ENCODE measurements at places on chromosomes 6 and 20.

DNA sequence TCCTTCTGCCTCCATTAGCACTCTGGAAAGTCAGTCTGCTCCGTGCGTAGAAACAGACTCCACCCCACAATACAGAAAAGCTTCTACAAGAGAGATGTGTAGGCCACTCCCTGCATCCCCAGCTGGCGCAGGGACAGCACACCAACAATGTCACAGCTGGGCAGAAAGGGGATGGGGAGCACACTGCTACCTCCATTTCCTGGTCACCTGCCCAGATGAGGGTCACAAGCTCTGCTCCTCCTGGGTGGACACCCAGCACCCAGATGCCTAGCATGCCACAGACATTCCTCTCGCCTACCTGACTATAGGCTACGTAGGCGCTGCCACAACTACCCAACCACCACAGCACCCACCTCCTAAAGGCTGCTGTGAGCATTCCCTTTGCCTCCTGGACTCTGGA, 12.2 kb downstream of the BEND3 start:
- DNase-seq, result no peak

DNA sequence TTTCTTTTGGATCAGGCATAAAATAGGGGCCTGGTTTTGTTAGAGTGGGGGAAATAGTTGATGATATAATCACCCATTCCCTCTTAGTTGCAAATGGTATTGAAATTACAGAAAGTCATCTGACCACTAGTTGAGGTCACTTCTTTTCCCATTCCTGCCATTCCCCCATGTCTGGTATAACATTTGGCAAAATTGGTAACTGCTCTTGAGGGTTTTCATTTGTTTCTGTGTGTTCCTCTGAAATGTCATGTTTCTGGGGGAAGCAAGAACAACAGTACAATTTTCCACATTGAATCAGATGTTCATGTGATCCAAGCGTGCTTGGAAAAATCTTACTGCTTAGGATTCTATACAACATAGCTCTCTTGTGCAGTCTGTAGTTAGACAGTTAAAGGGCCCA, 7.3 kb downstream of the AIG1 start:
- no peak for DNase-seq

DNA sequence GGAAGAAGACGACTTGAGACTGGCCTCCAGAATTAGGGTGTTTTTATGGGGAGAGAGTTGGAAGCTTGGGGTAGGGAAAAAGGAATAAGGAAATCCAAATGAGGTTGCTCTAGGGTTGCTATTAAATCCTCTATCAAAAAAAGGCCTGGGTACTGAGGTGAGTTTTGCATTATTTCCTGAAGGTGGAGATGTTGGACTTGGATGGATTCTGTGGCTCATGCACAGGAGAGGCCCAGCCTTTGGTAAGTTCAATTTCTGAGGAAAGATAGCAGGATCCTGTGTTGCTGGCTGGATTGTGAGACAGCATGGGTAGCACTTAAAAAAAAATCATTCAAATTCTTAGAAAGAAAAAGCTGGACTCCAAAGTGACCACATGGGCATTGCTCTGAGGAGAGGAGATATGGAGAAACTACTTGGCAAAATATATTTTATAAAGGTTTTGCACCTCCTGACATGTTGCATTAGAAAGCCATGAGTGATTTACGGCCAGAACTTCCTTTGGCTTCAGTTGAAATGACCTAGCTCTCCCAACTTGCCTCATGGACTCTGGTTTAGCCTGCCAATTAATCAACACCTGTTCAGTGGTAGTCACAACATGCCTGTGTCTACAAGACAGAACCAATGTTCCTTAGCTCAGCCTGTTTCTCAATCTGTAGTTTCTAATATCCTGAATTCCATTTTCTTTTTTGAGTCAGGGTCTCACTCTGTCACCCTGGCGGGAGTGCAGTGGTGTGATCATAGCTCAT, 152.1 kb upstream of the RALGAPA2 start:
- no peak for DNase-seq

DNA sequence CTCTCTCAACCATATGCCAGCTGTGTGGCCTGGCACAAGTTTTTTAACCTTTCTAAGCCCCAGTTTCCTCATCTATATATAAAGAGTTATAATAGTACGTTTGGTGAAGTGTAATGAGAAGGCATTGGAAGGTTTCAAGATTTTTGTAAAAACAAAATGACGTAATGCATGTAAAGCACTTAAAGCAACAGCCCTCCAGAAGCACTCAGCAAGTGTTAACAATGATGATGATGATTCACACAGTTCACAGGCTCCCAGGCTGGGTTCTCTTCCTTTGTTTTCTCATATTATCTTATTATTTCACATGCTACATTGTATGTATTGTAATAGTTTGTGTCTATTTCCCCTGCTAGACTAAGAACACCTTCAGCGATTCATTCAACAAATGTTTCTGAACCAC, 6.2 kb downstream of the CEP250 start:
- no peak for DNase-seq

DNA sequence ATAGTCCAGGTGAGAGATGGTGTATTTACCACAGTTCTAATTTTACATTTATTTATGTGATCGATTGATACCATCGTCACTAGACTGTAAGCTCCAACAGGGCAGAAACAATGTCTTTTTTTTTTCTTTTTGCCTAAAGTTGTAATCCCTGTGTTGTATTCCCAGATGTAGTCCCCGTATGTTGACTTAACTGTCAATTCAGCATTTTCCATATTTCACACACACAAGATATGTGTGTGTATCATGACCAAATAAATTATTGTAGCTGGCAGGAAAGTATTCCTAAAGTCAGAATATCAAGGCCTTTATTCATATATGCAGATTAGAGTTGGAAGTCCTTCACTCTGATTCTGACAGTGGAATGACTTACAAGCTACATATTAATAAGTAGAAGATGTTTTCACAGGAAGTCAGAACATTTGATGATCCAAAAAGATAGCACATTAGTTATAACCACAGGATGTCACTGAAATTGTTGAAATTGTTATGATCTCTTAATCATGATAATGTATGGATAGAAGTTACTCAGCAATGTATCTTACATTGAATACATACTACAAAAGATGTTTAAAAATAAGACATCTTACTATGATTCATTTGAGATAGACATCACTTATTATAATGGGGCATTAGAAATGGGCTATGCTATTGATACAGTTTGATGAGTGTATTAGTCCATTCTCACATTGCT, 10.6 kb downstream of the RNF182 start:
- no peak for DNase-seq

GRCh38 chr6:136612666-136613389, 62.6 kb upstream of the MAP7 start:
- no peak for DNase-seq
